ENCODE measurements at places on chromosomes 12 and 14. TPM values are rescaled to one million over a fixed set of nuclear protein-coding genes. Genes with fewer than 3 reads are reported as not detected.

The ATL1 gene
- 0.97 TPM for total RNA-seq

The FOS gene
- total RNA-seq: 14.0 TPM

The TPPP2 gene
- total RNA-seq: 0.80 TPM

The AVPR1A gene
- not detected for total RNA-seq

The RNASE7 gene
- total RNA-seq: not detected

The ESPL1 gene
- 50.7 TPM for total RNA-seq

- H3K4me3 ChIP-seq: no peak overlapping the region
- no peaks in the 10 kb centered on the region for H3K27me3 ChIP-seq
- H3K4me1 ChIP-seq: peaks cover 19% of the 10 kb centered on the region
- DNase-seq: no peak
Measured at GRCh38 chr14:81682134-81682533, 148.5 kb upstream of the SEL1L start.

DNA sequence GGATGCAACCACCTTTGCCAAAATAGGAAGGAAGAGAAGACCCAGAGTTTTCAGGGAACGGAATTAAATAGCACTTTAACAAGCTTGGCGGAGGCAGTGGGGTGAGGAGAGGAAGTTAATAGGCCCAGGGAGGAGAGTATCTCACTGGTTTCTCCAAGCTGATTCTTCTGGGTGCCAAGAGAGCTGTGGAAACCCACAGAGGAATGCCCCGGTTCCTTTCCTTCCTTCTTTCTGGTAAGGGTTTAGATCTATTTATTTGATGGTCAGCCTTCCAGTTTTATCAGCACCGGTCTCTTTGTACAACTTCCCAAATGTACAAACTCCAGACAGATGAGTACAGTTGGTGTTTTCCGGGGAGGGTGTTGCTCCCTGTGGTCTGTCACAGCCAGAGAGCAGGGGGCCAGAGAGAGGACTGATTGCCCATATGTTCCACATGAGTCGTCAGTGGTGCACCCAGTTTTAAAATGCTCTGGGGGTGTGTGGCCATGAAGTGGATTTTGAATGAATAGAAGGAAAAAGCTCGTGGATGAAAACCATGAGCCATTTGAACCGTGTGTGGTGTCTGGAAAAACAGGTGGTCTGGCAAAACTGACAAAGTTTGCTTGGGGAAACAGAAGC is 26.6 kb downstream of the PRKCH start:
- no peaks in the 10 kb centered on the region for H3K4me1 ChIP-seq
- H3K36me3 ChIP-seq: no peaks in the 10 kb centered on the region
- no peaks in the 10 kb centered on the region for H3K27me3 ChIP-seq
- H3K4me3 ChIP-seq: no peak overlapping the region
- no peak for DNase-seq

DNA sequence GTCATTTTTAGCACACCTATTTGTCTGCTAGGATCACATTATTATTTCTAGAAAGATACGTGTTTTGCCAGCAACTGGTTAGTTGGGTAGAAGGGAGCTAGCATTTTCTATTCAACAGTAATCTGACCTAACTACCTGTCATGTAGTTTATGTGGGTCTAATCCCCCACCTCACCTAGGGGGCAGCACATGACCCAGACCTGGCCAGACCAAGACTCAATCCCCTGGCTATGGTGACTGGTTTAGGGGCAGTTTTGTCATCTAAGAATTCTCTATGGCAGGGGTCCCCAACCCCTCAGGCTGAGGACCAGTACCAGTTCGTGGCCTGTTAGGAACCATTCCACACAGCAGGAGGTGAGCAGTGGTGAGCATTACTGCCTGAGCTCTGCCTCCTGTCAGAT is 29.5 kb upstream of the EVL start:
- H3K4me1 ChIP-seq: no peaks in the 10 kb centered on the region
- no peaks in the 10 kb centered on the region for H3K36me3 ChIP-seq
- DNase-seq: peak; percentile 53
- peaks cover 10% of the 10 kb centered on the region for H3K27me3 ChIP-seq
- no peak overlapping the region for H3K27ac ChIP-seq

- DNase-seq: no peak
- H3K27ac ChIP-seq: no peak overlapping the region
- H3K27me3 ChIP-seq: no peaks in the 10 kb centered on the region
- H3K4me3 ChIP-seq: no peak overlapping the region
- no peaks in the 10 kb centered on the region for H3K4me1 ChIP-seq
- H3K36me3 ChIP-seq: no peaks in the 10 kb centered on the region
Measured at GRCh38 chr14:89503431-89503996, 86.5 kb upstream of the FOXN3 start.

DNA sequence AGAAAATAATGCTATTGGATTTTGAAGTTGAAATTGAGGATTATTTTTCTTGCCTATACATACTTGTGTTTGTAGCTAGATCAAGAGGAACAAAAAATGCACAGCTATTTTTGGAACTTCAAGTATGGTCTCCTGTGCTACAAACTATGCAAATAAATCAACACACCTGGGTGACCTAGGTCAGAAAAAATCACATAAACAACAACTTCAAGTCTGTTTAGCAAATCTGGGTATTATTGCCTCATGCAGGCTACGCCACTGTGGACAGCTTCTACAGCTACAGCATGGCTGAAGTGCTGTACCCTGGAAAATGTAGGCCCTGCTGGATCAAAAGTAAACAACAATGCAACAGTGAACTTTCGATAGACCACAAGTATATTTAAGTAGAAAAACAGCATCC is 87.5 kb downstream of the SLC6A15 start:
- no peak for DNase-seq
- no peaks in the 10 kb centered on the region for H3K4me1 ChIP-seq
- H3K4me3 ChIP-seq: no peak overlapping the region
- H3K36me3 ChIP-seq: no peaks in the 10 kb centered on the region
- H3K27me3 ChIP-seq: no peaks in the 10 kb centered on the region
- no peak overlapping the region for H3K27ac ChIP-seq

GRCh38 chr12:10409392-10409791 is at the start of gene KLRC4:
KLRC4 (minus strand) TSS chr12:10409757; CDS start chr12:10409575, 182 bp downstream.
- H3K36me3 ChIP-seq: no peaks in the 10 kb centered on the region
- H3K27ac ChIP-seq: no peak within 1 kb of the TSS
- no peaks in the 10 kb centered on the region for H3K27me3 ChIP-seq
- H3K4me1 ChIP-seq: no peaks in the 10 kb centered on the region

DNA sequence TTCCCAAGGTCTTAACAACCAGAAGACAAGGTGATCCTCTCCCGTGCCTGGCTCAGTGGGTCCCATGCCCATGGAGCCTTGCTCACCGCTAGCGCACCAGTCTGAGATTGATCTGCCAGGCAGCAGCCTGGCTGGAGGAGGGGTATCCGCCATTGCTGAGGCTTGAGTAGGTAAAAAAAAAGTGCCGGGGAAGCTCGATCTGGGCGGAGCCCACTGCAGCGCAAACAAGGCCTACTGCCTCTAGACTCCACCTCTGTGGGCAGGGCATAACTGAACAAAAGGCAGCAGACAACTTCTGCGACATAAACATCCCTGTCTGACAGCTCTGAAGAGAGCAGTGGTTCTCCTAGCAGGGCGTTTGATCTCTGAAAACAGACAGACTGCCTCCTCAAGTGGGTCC is 104.0 kb downstream of the C14orf39 start:
- H3K27ac ChIP-seq: no peak overlapping the region
- no peak overlapping the region for H3K4me3 ChIP-seq
- no peaks in the 10 kb centered on the region for H3K27me3 ChIP-seq
- no peaks in the 10 kb centered on the region for H3K4me1 ChIP-seq
- no peaks in the 10 kb centered on the region for H3K36me3 ChIP-seq

DNA sequence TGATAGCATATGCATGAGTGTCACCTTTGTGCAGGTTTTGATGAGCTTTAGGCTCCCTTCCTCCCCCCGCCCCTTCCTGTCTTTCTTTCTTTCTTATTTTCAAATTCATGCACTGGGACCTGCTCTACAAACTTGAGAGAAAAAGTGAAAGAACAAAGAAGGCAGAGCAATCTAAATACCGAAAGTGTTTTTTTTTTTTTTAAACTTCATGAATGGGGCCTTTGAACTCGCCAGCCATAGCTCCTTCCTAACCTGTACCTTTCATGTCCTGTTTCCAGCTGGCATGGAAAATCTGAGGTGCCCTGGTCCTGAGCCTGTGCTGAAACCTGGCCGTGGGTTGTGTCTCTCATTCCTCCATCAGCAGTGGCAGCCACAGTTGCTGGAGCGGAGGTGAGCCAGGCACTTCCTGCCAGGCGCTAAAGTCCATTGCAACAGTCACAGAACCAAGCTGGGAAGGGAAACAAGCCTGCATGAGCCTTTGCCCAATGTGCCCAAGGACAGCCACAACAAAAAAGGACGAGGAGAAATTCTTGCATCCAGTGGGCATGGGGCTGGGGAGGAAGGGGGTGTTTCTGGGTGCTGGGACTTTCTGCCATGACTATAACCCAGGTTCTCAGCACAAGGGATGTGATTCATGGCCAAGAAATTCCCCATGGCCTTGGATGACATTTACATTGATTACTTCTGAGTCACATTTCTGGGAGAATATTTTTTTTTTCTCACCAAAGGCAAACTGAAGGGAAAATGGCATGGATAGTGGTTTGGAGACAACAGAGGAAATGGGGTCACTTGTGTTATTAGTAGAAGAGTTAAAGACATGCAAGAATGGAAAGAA is 102.7 kb downstream of the TMEM30B start:
- no peak overlapping the region for H3K27ac ChIP-seq
- H3K4me3 ChIP-seq: no peak overlapping the region
- no peaks in the 10 kb centered on the region for H3K36me3 ChIP-seq
- DNase-seq: peak; percentile 56

GRCh38 chr12:6465467-6466183 is 4.9 kb downstream of the VAMP1 start:
- no peaks in the 10 kb centered on the region for H3K27me3 ChIP-seq
- peaks cover 28% of the 10 kb centered on the region for H3K36me3 ChIP-seq
- H3K4me3 ChIP-seq: no peak overlapping the region
- no peaks in the 10 kb centered on the region for H3K4me1 ChIP-seq
- H3K27ac ChIP-seq: no peak overlapping the region

DNA sequence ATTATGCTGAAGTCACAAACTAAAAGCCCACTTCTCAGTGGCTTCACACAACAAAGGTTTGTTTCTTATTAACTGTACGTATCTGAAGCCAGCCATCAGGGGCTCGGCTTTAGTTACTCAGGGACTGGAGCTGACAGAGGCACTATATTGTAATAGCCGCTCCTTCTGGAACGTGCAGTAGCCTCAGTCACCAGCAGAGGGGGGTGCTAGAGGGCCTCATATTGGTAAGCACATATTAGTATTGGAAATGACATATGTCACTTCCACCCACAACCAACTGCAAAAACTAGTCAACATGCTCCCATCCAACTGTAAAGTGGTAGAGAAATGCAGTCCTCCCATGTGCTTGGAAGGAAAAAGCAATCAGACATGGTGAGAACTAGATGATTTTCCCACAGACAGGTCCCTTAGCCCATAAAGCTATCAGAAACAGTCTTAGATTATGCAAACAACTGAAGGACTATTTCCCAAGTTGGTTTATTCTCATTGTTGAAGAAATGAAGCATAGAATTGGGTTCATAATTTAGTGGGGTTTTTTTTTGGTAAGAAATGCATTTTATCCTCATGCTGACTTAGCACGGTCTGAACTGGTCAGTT is 183.6 kb upstream of the G2E3 start:
- H3K4me3 ChIP-seq: peak overlapping the region; percentile 38
- peak; percentile 91 for DNase-seq
- peaks cover 11% of the 10 kb centered on the region for H3K4me1 ChIP-seq
- H3K36me3 ChIP-seq: no peaks in the 10 kb centered on the region
- no peaks in the 10 kb centered on the region for H3K27me3 ChIP-seq

DNA sequence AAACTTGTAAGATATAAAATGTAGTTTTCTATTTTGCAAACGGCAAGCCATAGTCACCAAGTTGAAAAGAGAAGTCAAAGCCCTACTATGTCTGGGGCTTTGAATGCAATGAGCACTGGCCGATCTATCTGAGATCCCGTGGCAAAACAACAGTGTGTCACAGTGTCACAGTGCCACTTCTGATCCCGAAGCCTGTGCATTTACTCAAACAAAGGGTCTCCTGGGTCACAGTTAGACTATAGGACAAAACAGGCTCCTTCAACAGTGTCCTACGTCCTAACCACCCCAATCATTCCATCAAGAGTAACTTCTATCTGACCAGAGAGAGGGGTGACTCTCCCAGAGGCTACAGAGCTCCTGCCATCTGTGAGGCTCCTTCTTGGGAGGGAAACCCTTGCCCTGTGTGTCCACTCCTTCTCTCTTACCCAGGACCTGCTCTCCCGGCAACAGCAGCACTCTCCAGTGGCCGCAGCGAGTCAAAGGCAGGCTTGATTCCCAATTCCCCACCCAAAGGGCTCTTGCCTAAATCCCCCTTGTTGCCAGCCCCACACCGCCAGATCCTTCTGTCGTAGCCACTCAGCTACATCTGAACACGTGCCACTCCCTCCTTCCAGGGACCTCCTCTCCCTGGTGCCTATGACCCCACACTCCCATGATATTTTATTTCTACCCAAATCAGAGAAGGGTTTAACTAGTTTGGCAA is 14.0 kb upstream of the SELPLG start:
- no peaks in the 10 kb centered on the region for H3K27me3 ChIP-seq
- no peaks in the 10 kb centered on the region for H3K4me1 ChIP-seq
- peak; percentile 57 for DNase-seq
- H3K4me3 ChIP-seq: no peak overlapping the region

DNA sequence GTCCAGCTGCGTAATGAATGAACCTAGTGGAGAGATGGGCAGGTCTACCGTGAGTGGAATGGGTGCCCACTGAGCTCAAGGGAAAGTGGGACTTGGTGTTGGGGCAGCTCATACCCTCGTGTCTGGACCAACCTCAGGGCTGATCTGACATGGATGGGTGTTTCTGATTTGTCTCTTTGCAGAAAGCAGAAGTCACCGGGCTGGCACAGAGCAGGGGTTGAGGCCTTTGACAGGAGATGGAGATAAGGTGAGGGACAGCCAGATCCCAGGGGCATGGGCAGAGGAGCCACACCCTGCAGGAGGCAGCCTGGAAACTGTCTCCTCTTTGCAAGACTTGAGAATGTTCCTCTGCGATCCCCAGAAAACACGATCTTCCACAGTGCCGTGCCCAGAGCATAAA is 20.9 kb upstream of the PPP1CC start:
- no peak for DNase-seq
- peaks cover 17% of the 10 kb centered on the region for H3K27me3 ChIP-seq
- no peaks in the 10 kb centered on the region for H3K36me3 ChIP-seq
- H3K27ac ChIP-seq: no peak overlapping the region
- H3K4me1 ChIP-seq: no peaks in the 10 kb centered on the region
